ENCODE measurements at places on chromosomes 5 and 9.

GRCh38 chr9:122218935-122219855, 9.6 kb downstream of the LHX6 start:
- no peak for DNase-seq

DNA sequence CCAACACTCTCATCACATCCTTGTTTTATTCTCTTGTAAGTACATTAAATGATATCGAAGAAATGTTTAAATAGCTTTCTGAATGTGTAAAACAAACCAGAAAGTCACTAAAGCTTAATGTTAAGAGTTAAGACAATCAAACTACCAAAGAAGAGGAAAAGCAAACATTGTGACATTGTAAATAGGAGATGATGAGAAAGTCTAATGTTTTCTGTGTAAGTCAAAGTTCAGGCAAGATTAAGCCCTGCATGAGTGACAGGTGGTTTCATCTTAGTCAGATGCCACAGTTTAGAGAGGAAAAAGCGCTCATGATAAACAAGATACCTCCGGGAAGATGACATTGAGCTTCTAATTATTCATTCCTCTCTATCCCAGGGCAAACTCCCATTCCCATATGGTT, 50.9 kb upstream of the PHYKPL start:
- no peak for DNase-seq

DNA sequence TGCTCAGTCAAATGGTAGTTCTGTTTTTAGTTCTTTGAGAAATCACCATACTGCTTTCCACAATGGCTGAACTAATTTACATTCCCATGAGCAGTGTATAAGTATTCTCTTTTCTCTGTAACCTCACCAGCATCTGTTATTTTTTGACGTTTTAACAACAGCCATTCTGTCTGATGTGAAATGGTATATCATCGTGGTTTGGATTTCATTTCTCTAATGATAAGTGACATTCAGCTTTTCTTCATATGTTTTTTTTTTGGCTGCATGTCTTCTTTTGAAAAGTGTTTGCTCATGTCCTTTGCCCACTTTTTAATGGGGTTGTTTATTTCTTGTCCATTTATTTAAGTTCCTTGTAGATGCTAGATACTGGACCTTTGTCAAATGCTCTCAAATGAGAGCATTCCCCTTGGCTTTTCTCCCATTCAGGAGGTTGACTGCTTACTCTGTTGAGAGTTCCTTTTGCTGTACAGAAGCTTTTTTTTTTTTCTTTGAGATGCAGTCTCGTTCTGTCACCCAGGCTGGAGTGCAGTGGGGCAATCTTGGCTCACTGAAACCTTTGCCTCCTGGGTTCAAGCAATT, 58.7 kb upstream of the RGMB start:
- DNase-seq = peak; percentile 6

- DNase-seq = no peak
These were observed 117.4 kb upstream of the RORB start for GRCh38 chr9:74379718-74380117.

DNA sequence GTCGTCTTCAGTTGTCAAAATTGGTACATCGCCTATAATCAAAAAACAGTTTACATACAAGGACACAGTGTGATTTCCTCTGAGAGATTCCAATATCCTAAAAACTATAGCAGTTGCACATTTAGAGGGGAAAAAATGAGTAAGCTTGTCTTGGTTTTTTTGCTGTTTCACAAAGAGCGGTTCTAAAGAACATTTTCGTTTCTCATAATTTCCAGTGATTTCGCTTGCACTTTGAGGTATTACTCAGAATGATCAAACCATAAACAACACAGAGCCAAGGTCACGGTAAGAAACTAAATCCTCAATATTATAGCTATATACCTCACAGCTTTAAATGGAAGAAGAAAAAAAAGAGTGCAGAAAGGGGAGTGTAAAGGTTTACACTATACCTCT, 861 bp downstream of the MTX3 start:
- DNase-seq = no peak

DNA sequence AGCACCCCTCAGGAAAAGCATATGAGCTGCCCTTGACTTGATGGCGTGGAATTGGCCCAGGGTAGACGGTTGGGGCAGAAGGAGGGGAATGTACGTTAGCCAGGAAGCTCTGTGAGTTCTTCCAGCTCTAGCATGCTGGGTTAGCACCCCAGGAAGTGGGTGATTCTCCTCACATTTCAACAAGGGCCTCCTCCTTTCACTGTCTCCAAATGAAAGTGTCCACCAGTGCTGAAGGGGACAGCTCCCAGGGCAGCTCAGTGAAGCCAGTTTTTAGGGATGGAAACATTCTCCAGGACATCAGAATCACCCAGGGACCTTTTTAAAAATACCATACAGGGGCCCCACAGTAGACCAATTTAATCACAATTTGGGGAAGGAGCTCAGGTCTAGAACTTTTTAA, 17.2 kb upstream of the AFAP1L1 start:
- peak; percentile 33 for DNase-seq

DNA sequence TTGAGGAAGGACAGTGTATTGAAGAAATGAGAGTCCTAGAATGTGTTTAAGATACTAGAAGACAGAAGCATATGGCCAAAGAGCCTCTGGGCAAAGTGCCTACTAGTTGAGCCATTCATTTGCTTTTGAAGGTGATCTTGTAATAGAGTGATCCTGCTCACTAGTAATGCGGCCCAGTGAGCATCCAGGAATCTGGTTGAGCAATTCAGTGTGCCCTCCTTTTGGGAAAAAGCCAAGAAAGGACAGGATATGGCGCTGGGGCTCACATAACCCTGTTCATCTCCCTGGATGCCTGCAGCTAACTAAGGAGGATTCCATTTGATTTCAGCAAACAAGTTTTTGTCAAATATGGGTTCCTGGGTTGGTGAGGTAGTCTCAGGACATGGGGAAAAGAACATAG, 16.3 kb downstream of the ADAM19 start:
- peak; percentile 93 for DNase-seq

DNA sequence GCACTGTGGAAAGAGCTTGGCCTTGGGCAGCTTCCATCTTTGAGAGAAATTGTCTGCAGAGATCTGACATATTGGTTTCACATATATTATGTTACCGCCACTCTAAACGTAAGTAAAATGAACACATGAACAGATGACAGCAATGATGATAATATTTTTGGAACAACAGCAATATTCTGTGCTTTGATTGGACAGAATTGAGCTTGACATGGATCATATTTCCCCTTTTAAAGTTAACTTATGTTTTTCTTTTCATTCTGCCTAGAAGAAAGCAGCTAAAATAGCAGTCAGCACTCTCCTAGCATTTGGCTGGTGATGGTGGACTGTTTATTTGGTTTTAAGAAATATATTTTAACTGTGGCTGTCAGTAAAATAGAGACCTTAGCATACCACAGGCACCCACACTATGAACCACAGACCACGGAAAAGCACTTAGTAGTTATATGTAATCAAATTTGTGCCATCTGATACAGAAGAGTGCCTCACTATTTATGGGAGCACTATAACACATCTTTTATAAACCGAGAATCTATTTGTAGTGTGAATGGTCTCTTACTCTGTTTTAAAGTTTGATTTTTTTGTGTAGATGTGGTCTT, 1.8 kb upstream of the CFAP95 start:
- no peak for DNase-seq
